ENCODE measurements at places on chromosomes 2 and 18. TPM values are rescaled to one million over a fixed set of nuclear protein-coding genes. Genes with fewer than 3 reads are reported as not detected.

DNA sequence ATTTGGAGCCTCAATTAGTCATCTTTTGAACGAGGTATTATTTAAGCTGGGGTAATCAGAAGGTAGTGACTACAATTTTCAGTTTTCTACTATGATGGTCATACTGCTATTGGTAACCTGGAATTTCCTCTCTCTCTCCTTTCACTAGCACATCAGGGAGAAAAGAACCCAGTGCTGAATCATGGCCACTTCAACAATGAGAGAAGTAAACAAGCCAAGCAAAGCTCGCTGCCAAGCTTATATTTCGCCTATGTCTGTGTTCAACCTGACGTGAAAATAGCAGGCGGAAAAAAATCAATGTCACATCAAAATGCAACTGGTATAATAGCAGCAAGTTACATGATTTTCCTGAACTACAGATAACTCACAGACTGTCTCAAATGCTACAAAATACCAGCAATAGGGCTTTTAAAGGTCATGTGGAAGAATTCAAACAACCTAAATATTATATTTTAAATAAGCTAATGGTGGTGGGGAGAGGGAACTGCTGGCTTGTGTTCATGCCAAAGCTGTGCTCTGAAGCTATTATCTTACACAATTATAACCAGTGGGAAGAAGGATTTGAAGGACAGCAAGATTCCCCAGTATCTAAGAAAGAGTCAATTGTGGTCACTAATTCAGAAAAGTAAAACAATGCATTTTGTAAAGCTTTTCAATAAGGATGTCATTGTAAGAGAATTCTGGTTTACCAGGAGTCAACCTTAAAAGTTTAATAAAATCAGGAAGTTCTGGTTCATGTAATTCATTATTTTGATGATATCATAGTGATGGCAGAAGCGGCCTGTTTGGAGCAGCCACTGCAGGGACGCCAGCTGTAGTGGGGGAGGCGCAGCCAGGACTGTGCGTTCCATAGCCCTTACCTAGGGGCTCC, 38.0 kb downstream of the RNF152 start:
- ATAC-seq = no peak

DNA sequence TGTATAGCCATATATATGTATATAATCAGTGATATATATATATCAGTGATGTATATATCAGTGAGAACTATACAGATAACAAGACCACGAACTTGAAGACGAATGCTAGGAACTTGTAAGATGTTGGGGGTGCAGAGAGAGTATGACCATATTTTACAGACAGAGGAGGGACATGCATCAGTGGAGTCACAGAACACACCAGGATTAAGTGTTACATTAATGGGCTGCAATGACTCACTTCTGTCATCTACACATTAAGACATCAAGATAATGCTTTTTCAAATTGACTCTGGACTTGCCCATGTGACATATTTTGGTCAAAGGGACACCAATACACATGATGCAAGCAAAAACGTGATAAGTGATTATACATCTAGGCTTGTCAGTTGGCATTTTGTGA, 501.0 kb downstream of the LRRTM4 start:
- ATAC-seq = peak; percentile 68

- peak; percentile 77 for ATAC-seq
Measured at GRCh38 chr2:33426666-33427231, 49.7 kb upstream of the RASGRP3 start.

GRCh38 chr2:183034806-183035205, 3.5 kb downstream of the NCKAP1 start:
- no peak for ATAC-seq

DNA sequence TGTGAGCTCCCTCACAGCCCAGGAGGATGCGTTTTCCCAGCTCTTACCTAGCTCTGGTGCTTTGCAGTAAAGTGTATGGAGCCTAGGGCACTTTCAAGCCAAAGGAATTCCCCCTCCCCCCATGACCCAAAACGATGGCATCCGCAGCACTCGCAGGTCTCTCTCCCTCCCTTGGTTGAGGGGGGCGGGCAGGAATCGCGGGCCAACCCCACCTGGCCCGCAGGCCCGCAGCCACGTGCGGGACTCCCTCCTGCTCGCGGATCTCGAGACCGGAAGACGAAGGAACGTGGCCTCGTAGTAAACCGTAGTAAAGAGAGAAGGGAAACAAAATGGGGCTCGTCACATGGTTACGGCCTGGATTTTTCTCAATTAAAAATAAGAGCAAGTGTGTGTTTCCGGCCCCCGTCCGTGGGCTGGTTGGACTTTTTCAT, 8.5 kb downstream of the IRS1 start:
- peak; percentile 60 for ATAC-seq

GRCh38 chr2:117087535-117088291, 726.8 kb upstream of the DDX18 start:
- ATAC-seq = peak; percentile 83

The EMX1 gene
- total RNA-seq = 1.5 TPM

GRCh38 chr2:203743441-203743981, 37.1 kb downstream of the CD28 start:
- no peak for ATAC-seq

DNA sequence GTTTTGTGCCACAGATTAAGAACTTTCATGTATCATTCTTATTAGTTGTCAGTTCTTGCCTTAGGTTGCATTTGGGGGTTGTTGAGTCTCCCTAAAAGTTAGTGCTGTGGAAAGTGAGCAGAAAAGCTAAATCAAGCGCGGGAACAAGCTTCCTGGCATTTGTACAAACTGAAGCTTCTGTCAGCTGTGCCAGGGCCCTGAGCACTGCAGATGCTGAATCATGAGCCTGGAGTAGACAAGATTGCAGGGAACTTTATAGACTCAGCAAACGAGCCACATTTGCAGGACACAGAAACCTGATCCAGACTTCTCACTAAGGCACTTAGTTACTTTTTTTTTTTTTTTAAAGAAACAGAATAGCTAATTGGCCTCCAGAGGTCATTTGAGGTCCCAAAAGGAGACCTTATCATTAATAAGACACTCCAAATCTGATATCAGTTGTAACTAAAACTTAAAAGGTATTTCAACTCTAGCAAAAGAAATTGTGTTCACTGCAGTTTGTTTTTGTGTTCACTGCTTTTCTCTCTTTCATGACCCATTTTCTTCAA, 88.7 kb downstream of the ADAM23 start:
- no peak for ATAC-seq

DNA sequence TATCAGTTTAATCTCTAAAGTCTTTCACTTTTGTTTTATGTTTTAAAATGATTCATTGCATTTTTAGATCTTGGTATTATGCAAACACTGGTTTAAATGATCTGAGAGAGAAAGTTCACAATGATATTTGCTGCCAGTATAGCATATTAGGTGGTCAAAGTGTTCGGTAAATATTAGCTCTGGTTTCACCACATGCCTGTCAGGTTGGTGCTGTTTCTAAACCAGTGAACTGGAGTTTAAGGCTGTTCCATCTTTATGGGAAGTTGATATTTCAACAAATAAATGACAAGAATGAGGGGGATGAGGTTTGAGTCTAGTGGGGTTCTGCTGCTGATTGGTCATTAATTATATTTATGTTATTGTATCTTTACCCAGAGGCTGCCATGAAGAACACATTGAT, 436.4 kb downstream of the DCDC2C start:
- ATAC-seq = no peak

- ATAC-seq = no peak
Measured at GRCh38 chr18:63787673-63788072, 12.5 kb downstream of the SERPINB7 start.

GRCh38 chr2:113060396-113060795, 1.4 kb downstream of the IL36RN start:
- ATAC-seq = no peak

DNA sequence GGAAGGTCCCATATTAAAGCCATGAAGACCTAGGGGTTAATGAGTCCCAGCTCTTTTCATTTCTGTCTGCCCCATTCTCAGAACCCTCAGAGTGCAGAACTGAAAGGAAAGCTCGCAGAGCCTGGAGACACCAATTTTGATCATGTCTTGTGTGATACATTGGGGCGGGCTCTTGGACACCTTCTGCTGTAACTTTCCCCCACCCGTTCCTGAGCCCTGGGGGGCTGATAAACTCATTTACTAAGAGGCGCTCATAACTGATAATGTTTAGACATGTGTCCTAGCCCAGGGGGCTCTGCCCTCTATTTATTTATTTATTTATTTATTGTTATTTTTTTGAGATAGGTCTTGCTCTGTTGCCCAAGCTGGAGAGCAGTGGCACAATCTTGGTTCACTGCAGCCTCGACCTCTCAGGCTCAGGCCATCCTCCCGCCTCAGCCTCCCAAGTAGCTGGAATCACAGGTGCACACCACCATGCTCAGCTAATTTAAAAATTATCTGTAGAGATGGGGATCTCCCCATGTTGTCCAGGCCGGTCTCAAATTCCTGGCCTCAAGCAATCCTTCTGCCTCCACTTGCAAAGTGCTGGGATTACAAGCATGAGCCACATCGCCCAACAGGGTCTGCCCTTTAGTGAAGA, 72.4 kb upstream of the HAAO start:
- no peak for ATAC-seq

DNA sequence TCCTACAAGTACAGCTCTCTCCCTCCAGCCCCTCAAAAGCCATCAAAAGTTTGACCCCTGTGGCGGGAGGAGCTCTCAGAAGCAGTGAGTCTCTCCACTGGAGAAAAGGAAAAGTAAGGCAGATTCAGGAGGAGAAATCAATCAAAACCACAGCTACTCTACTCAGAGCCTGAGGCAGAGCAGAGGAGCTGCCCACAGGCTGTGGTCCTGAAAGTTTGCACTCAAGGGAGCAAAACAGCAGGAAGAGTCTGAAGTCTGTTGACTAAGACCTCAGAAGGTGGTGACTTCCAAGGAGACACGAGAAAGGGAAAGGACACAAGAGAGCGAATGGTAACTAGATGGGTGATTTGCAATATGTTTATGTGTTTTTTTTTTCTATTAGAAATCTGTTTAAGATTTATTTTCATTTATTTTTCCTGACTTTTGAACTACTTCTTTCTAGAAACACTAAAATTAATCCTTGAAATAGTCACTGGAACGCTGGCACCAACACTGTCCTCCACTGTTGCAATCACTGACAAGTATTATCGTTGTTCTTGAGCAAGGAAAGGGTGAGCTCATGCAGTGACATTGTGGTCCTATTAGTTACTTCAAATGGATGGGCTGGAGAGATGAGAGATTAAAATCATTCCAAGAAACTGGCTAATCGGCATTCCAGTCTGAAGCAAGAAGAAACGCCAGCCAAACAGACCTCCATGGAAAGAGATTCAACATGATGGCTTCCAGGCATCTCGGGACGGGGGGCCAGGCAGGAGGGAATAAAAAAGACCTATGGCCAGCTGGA, 35.8 kb downstream of the PID1 start:
- no peak for ATAC-seq

DNA sequence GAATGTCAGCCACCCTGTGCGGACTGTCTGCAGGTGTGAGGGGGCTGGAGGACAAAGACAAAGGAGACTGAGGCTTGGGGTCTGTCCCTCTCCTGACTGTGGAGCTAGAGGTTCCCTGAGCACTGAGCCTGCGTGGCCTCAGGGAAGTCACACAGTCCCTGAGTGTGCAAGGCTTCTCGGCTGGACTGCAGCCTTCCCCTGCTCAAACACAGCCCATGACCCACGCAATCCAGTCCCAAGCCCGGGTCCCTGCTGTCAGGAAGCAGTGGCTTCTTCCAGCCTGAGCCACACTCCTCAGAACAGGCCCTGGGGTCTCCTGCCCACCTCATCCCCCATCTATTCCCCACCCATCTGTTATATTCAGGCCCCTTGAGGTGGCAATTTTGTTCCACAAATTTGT, 2.7 kb downstream of the ASTL start:
- no peak for ATAC-seq

DNA sequence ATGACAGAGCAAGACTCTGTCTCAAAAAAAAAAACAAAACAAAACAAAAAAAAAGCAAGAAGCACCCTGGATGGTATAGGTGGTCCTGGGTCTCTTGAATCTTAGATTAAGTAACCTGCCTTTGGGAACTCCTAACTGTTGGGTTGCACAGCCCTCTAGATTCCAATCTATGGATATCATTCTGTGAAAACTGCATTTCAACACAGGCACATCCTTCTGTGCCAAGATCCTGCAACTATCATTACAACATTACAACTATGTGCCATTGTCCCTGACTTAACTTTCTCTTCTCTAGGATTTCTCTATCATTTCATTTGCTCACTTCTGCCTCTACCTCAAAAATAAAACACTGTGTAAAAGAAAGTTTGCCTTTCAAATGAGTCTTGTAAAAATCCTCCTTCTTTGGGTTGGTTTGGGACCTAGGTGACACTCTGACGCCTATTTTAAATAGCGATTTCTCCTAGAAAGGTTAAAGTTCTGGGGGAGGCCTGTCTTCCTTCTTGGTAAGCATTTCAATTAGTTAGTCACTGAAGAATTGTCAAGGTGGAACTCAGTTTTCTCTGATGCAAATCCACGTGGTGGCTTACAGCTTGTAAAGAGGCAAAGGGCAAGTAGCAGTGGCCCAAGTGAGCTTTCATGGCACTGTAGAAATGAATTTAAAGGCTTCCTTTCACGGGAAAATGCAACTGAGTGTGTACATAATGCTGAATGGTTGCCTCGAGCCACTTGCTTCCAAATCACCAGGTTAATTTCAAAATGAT, 9.2 kb downstream of the LGALSL start:
- peak; percentile 14 for ATAC-seq

- ATAC-seq = peak; percentile 66
Measured at GRCh38 chr2:39504790-39505335, 67.8 kb upstream of the MAP4K3 start.

DNA sequence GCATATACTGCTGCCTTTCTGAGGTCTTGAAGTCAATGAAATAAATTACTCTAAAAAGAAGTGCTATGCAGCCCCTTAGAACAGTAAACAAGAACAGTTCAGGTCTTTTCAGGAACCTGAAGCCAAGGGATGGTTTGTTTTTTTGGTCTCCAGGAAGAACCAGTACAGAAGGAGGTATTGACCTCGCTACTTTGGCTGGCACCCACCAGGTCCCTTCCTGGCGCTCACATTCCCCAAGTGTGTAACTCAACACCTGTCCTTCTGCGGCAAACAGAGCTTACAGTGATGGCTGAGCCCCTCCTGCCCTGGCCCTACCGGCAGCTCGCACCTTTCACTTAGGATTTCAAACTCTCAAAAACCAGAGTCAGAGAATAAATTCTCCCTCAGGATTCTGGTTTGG, 51.9 kb downstream of the SETBP1 start:
- ATAC-seq = no peak

The VIL1 gene
- 0.27 TPM for total RNA-seq

DNA sequence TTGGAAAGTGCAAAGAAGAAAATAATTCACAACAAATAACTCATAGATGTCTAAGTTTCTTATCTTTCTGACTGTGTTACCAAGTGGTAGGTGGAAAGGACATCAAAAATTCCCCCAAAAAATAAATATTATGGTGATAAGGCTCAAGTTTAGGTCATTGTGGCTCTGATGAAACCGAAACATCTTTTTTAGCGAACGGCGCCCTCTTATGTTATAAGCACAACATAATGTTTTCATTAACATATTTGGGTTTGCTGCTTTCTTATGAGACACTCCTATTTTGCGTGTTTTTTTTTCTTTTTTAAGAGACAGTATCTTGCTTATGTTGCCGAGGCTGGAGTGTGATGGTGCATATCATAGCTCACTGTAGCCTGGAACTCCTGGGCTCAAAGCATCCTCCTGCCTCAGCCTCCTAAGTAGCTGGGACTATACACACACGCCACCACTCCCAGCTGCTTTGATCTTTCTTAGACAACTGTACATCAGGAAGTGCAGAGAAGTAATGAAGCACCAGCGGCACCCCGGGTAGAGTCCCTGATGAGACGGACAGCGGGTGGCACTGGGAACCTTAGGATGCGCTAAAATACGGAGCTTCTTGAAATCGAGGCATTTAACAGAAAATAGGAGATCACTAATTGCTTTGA, 38.5 kb upstream of the SLC35G4 start:
- ATAC-seq = no peak

- peak; percentile 81 for ATAC-seq
Measured at GRCh38 chr2:152036611-152037469, 62.0 kb downstream of the CACNB4 start.

The DSG1 gene
- total RNA-seq = 0.45 TPM

The SLC9A4 gene
- not detected for total RNA-seq

Data from motor neuron (in vitro differentiated cells).